Osteoblast (primary cell): ENCODE measurements at places on chromosomes 7 and 10.

DNA sequence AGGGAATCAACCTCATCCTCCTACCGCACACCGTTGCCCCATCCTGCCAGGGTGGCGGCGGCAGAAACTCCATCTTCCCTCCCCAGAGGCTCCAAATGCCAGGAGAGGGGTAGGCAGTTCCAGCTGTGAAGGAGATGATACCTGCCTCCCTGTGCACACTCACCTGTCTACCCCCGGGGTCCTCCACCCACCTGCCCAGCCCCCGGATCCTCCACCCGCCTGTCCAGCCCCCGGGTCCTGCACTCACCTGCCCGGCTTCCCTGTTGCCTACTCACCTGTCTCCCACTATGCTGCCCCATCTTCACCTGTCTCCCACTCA lies 13.4 kb upstream of the DNAAF5 start:
- no peaks in the 10 kb centered on the region for H3K36me3 ChIP-seq
- no peaks in the 10 kb centered on the region for H3K4me1 ChIP-seq
- no peak overlapping the region for H3K27ac ChIP-seq
- peaks cover 3% of the 10 kb centered on the region for H3K27me3 ChIP-seq

DNA sequence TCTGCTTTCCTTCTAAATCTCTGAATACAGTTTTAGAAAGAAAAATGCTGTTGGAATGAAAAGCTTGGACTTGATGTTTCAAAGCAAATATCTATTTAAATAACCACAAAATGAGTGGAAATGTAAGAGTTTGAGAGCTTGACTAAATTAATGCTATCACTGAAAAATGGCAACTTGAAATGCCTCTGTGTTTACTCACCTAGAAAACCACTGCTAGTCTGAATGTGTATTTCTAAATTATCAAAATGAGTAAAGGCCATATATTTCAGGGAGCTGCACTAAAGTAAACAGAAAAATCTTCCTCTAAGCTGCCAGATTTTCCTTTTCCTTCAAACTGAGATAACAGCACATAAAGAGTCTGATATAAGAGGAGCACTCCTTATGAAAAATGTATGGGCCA lies 87.9 kb downstream of the DPY19L1 start:
- no peaks in the 10 kb centered on the region for H3K36me3 ChIP-seq
- H3K4me1 ChIP-seq, result peaks cover 7% of the 10 kb centered on the region
- no peak overlapping the region for H3K4me3 ChIP-seq
- H3K27me3 ChIP-seq, result no peaks in the 10 kb centered on the region

- no peak for DNase-seq
- H3K4me3 ChIP-seq, result no peak overlapping the region
- H3K27ac ChIP-seq, result no peak overlapping the region
- H3K4me1 ChIP-seq, result peaks cover 5% of the 10 kb centered on the region
- no peaks in the 10 kb centered on the region for H3K36me3 ChIP-seq
These were observed 12.6 kb upstream of the UBE2D1 start for GRCh38 chr10:58322072-58322834.

GRCh38 chr10:17443707-17444387 lies 10.5 kb downstream of the ST8SIA6 start:
- H3K27ac ChIP-seq, result no peak overlapping the region
- peaks cover 34% of the 10 kb centered on the region for H3K27me3 ChIP-seq
- H3K4me1 ChIP-seq, result no peaks in the 10 kb centered on the region

- DNase-seq, result no peak
- no peak overlapping the region for H3K4me3 ChIP-seq
- no peak overlapping the region for H3K27ac ChIP-seq
- H3K36me3 ChIP-seq, result no peaks in the 10 kb centered on the region
- H3K27me3 ChIP-seq, result no peaks in the 10 kb centered on the region
- no peaks in the 10 kb centered on the region for H3K4me1 ChIP-seq
These were observed 649.2 kb downstream of the SORCS1 start for GRCh38 chr10:106515206-106515790.

DNA sequence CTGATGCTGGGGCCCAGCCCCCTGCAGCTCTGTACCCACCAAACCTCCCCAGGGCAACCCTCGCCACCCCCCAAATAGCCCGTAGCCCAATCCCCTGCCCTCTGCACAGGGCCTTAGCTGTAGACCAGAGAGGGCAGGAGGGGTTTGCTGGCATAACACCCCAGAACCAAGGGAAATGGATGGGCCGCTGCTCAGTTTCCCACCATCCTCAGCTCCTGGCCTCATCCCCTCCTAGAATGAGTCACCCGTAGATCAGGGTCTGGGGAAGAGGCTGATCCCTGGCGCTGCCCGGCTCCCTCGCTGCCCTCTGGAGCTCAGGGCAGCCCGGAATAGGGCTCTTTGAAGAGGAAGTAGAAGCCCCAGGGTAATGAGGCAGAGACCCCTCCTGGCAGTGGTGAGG lies 31.2 kb downstream of the LDB3 start:
- no peaks in the 10 kb centered on the region for H3K36me3 ChIP-seq
- no peak overlapping the region for H3K27ac ChIP-seq
- H3K4me3 ChIP-seq, result no peak overlapping the region
- H3K4me1 ChIP-seq, result no peaks in the 10 kb centered on the region

GRCh38 chr7:93799750-93800357 lies 90.7 kb downstream of the TFPI2 start:
- no peak for DNase-seq
- no peaks in the 10 kb centered on the region for H3K27me3 ChIP-seq
- H3K27ac ChIP-seq, result no peak overlapping the region
- H3K4me1 ChIP-seq, result no peaks in the 10 kb centered on the region
- no peaks in the 10 kb centered on the region for H3K36me3 ChIP-seq

DNA sequence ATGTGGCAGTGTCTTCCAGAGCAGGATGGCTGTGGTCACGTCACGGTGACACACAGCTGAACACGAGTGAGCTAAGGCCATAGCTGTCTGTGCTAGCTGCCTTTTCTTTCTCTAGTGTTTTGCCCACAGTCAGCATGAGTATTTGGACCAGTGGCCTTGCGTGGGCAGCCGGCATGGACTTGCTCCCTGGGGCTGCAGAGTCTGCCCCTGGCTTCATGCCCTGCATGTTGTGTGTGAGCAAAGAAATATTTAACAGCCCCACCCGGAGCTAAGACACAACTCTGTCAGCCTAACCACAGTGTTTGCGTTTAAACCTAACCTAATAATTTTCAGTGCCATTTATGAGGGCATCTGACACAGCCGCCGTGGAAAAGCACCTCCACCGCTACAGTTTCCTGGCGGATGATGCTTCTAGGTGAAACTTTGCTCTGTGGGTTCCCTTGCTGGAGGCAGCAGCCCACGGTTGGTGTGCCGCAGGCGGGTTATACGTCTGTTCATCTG lies 14.6 kb downstream of the CHST12 start:
- peak overlapping the region; percentile 34 for H3K4me3 ChIP-seq
- no peaks in the 10 kb centered on the region for H3K36me3 ChIP-seq
- peak overlapping the region; percentile 54 for H3K27ac ChIP-seq
- H3K4me1 ChIP-seq, result peaks cover 17% of the 10 kb centered on the region

GRCh38 chr7:40802497-40802896 lies 667.7 kb downstream of the SUGCT start:
- no peak for DNase-seq
- peaks cover 29% of the 10 kb centered on the region for H3K4me1 ChIP-seq
- no peak overlapping the region for H3K4me3 ChIP-seq
- no peak overlapping the region for H3K27ac ChIP-seq
- H3K27me3 ChIP-seq, result no peaks in the 10 kb centered on the region
- no peaks in the 10 kb centered on the region for H3K36me3 ChIP-seq

- no peaks in the 10 kb centered on the region for H3K4me1 ChIP-seq
- no peaks in the 10 kb centered on the region for H3K27me3 ChIP-seq
- no peak overlapping the region for H3K4me3 ChIP-seq
These were observed 107.9 kb downstream of the TMEM178B start for GRCh38 chr7:141181812-141182211.

DNA sequence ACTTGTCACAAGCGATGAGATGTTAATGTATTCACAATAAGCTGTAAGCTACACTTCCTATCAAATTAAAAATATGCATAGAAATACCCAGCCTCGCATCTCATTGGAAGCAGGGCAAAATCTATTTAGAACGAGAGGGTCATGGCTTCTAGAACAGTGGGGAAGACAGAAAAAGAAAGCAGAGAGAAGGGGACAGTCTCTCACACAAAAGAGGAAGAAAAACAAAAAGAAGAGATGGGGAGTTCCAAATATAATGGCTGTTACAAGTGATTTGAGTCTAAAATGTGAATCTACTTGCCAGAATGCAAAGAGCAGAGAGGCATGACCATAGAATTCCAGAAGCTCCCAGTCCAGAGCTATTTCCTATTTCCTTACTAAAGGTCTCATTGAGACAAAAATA lies 13.8 kb downstream of the LRRN3 start:
- H3K4me3 ChIP-seq, result no peak overlapping the region
- H3K4me1 ChIP-seq, result peaks cover 9% of the 10 kb centered on the region
- DNase-seq, result no peak
- H3K36me3 ChIP-seq, result no peaks in the 10 kb centered on the region
- H3K27me3 ChIP-seq, result no peaks in the 10 kb centered on the region
